ENCODE measurements at places on chromosomes 13 and 19. TPM values are rescaled to one million over a fixed set of nuclear protein-coding genes. Genes with fewer than 3 reads are reported as not detected.

- no peak for DNase-seq
- no peaks in the 10 kb centered on the region for H3K27me3 ChIP-seq
- no peak overlapping the region for H3K4me3 ChIP-seq
- H3K4me1 ChIP-seq, result no peaks in the 10 kb centered on the region
These were observed 20.3 kb downstream of the RDH8 start for GRCh38 chr19:10033614-10034013.

GRCh38 chr13:72622546-72622945, 104.9 kb downstream of the MZT1 start:
- H3K36me3 ChIP-seq, result no peaks in the 10 kb centered on the region
- no peaks in the 10 kb centered on the region for H3K4me1 ChIP-seq
- DNase-seq, result no peak

- DNase-seq, result no peak
- no peaks in the 10 kb centered on the region for H3K36me3 ChIP-seq
- no peak overlapping the region for H3K4me3 ChIP-seq
- H3K4me1 ChIP-seq, result no peaks in the 10 kb centered on the region
- H3K27ac ChIP-seq, result no peak overlapping the region
These were observed 23.8 kb upstream of the C13orf42 start for GRCh38 chr13:51134763-51135365.

- no peaks in the 10 kb centered on the region for H3K36me3 ChIP-seq
- no peak overlapping the region for H3K4me3 ChIP-seq
- no peak for DNase-seq
These were observed 64.0 kb upstream of the MED4 start for GRCh38 chr13:48158915-48159314.

DNA sequence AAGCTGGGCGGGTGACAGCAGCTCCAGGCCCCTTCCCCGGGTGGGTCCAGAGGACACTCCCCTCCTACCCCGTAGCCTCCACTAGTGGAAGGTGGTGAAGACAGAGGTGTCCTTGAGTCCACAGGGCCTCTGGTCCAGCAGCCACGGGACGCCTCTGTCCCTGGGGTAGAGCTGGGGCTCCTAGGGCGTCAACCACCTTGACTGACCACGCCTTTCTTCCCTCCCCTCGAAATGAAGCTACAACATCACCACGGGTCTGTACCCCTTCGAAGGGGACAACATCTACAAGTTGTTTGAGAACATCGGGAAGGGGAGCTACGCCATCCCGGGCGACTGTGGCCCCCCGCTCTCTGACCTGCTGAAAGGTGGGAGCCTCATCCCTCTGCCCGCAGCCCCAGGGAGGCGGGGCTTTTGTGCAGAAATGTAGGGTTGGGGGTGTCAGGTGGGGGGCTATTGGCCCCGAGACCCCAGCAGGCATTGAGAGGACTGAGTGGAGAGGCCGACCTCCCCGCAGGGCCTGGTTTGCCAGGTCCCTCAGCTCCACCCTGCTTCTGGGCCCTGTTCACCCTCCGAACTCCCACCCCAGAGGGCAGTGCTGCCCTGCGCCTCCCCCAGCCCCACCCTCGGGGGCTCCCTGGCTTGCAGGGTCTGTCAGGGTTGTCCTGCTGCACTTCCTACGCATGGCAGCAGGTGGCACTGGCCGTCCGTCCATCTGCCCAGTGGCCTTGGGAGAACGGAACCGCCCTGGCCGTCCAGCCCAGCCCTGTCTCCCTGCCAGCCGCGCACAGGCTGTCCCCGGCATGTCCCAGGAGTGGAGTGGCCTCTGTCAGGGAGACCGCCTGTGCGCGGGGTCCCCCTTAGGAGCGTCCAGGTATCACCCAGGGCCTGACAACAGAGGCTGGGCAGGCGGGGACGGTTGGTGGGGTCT, 15.7 kb downstream of the STK11 start:
- peaks cover 7% of the 10 kb centered on the region for H3K36me3 ChIP-seq
- no peak overlapping the region for H3K4me3 ChIP-seq
- H3K4me1 ChIP-seq, result peaks cover 74% of the 10 kb centered on the region
- DNase-seq, result peak; percentile 79
- H3K27ac ChIP-seq, result peak overlapping the region; percentile 28

GRCh38 chr13:105848494-105848893, 687.0 kb downstream of the EFNB2 start:
- H3K27me3 ChIP-seq, result no peaks in the 10 kb centered on the region
- DNase-seq, result no peak
- no peaks in the 10 kb centered on the region for H3K4me1 ChIP-seq
- no peaks in the 10 kb centered on the region for H3K36me3 ChIP-seq

GRCh38 chr19:3577723-3578344, 5.1 kb downstream of the HMG20B start:
- DNase-seq, result no peak
- H3K27ac ChIP-seq, result no peak overlapping the region
- H3K4me1 ChIP-seq, result peaks cover 34% of the 10 kb centered on the region
- no peaks in the 10 kb centered on the region for H3K27me3 ChIP-seq
- no peaks in the 10 kb centered on the region for H3K36me3 ChIP-seq

GRCh38 chr13:88257706-88258105, 586.5 kb downstream of the SLITRK5 start:
- H3K36me3 ChIP-seq, result no peaks in the 10 kb centered on the region
- H3K4me3 ChIP-seq, result no peak overlapping the region
- H3K27ac ChIP-seq, result no peak overlapping the region
- no peaks in the 10 kb centered on the region for H3K27me3 ChIP-seq

DNA sequence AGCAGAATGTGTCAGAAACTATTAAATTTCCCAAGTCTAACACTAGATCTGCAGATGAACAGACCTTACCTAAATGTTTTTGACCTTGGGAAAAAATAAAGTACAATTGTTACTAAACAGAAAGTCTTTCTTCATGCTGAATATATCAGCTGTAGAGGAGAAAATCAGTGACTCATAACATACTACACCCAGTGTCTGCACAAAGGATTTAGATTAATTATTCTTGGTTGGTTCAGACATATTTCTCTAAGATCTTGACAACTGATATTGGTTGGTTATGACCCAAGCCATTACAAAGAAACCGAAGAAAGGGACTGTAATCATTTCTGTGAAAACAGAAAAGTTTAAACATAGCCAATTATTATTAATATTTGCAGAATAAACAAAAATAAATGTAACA, 225.1 kb downstream of the HS6ST3 start:
- no peaks in the 10 kb centered on the region for H3K4me1 ChIP-seq
- H3K4me3 ChIP-seq, result no peak overlapping the region
- H3K27me3 ChIP-seq, result no peaks in the 10 kb centered on the region

DNA sequence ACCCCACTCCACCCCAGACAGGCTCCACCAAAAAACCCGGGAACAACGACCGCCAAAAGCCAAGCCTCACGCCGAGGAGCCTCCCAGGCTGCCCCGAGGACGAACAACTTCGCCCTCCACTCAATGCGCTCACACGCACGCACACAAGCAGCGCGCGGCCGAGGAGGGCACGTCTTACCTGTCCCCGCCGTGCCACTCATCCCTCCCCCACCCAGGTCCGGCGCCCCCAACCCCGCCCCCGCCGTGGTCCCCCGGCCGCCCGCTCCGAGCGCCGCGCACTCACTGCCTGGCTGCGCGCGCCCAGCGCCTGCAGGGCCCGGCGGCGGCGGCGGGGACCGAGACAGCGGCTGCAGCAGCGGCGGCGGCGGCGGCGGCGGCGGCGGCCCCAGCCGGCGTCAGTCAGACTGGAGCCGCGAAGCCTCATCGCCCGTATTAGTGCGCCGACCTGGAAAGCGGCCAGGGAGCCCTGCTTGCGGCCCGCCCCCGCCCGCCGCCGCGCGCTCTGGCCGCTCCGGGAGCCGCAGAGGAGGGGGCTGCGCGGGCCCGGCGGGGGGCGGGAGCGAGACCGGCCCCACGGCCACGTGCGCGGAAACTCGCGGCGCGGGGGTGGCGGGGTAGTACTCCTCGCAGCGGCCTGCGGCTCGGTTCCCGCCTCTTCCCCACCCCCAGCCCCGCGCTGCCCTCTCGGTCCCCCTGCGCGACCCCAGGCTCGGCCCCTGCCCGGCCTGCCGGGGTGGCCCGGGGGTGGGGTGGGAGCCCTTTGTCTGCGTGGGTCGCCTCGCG, at the start of gene SMAD9:
TSS of gene SMAD9 (minus strand) at position 406 of the 783 bp plus-strand sequence. CDS start 40,549 bp downstream, outside the sequence.
- H3K27ac ChIP-seq, result peak within 1 kb of the TSS; percentile 78
- H3K4me3 ChIP-seq, result peak within 1 kb of the TSS; percentile 59
- H3K4me1 ChIP-seq, result peaks cover 15% of the 10 kb centered on the region
- H3K27me3 ChIP-seq, result no peaks in the 10 kb centered on the region
- H3K36me3 ChIP-seq, result no peaks in the 10 kb centered on the region

- H3K4me3 ChIP-seq, result no peak overlapping the region
- no peaks in the 10 kb centered on the region for H3K36me3 ChIP-seq
- H3K27me3 ChIP-seq, result no peaks in the 10 kb centered on the region
- H3K4me1 ChIP-seq, result no peaks in the 10 kb centered on the region
- no peak overlapping the region for H3K27ac ChIP-seq
These were observed 64.2 kb upstream of the UBAC2 start for GRCh38 chr13:99136427-99136954.

- DNase-seq, result peak; percentile 58
- H3K36me3 ChIP-seq, result no peaks in the 10 kb centered on the region
- no peaks in the 10 kb centered on the region for H3K27me3 ChIP-seq
- H3K27ac ChIP-seq, result peak overlapping the region; percentile 78
- peaks cover 13% of the 10 kb centered on the region for H3K4me1 ChIP-seq
These were observed 643 bp downstream of the SLC7A1 start for GRCh38 chr13:29594710-29595379.

DNA sequence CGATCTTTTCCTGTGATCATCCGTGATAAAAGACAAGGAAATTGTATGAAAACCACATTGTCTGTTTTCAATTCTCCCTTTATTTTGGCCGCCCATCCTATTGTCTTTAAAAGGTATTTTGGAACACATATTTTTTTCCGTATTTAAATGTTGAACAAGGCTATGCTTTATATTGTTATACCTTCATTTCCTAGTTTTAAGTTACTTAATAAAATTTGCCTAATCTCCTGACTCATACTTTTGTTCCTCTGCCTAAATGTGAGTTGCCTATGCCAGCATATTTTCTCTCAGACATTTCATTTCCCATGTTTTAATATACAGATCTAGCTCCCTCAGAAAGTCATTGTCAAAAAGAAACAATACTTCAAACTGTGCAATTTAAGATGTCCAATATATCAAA, 104.2 kb downstream of the SLITRK6 start:
- H3K27ac ChIP-seq, result no peak overlapping the region
- DNase-seq, result no peak
- H3K36me3 ChIP-seq, result no peaks in the 10 kb centered on the region

- H3K27ac ChIP-seq, result no peak overlapping the region
- no peaks in the 10 kb centered on the region for H3K27me3 ChIP-seq
- DNase-seq, result no peak
- no peak overlapping the region for H3K4me3 ChIP-seq
- no peaks in the 10 kb centered on the region for H3K4me1 ChIP-seq
- no peaks in the 10 kb centered on the region for H3K36me3 ChIP-seq
These were observed 318.8 kb downstream of the SPRY2 start for GRCh38 chr13:80022146-80022545.

DNA sequence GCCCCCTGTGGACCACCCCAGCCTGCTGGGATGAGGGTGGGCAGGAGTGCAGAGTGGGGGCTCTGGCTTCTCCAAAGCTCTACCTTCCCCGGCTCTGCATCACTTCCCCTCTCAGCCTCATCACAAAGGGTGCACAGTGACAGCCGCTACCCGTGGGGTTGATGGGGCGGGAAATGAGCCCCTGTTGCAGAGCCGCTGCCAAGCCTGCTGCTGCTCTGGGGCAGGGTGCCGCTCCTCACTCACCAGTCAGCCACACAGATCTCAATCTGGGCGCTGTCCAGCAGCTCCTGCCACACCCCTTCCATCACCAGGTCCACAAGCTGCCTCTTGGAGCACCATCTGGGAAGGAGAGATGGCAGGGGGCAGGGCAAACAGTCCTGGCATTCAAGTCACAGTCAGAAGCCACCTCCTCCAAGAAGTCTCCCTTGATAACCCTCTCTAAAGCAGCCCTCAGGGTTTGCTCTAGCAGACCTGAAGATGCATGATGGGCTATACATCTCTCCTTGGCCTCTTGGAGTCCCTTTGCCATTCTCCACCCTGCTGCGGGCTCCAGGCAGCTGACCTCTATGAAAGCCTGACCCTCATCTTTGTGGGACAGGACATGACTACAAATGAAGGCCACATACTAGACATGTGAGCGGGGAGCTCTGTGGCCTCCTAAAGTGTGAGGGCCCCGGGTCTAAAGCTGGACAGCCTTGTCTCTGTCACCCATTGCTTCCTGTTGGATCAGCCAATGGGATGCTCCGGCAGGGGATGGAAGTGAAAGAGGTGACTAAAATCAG, 15.7 kb downstream of the MRPS12 start:
- H3K27me3 ChIP-seq, result no peaks in the 10 kb centered on the region
- H3K27ac ChIP-seq, result no peak overlapping the region
- no peak for DNase-seq
- no peak overlapping the region for H3K4me3 ChIP-seq
- peaks cover 6% of the 10 kb centered on the region for H3K4me1 ChIP-seq

Gene NANOS3
- 1.5 TPM for total RNA-seq

Gene ARL11
- 0.95 TPM for total RNA-seq

Gene MEDAG
- 6.0 TPM for total RNA-seq

Gene CEACAM19
- total RNA-seq, result 4.4 TPM
